ENCODE measurements at places on chromosomes 3 and 15.

DNA sequence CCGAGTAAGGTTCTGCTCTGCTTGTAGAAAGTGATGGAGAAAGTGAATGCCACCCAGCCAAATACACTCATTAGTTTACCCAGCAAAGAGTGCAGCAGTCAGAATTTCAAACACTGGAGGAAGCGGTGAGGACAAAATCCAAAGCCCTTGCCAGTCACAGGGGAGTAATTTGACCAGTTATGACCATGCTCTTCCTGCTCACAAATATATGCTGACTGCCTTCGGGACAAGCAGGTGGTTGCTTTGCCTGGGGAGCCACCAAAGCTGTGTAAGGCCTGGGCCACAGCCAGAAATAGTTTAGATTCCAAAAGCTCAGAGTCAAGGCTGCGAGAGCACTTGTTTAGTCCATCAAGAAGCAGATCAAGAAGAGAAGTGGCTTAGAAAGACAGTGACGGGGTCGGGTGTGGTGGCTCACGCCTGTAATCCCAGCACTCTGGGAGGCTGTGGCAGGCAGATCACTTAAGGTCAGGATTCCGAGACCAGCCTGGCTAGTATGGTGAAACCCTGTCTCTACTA lies 51.0 kb upstream of the ATP13A3 start:
- DNase-seq = no peak

GRCh38 chr15:96622714-96623113 lies 292.2 kb downstream of the NR2F2 start:
- no peak for DNase-seq

DNA sequence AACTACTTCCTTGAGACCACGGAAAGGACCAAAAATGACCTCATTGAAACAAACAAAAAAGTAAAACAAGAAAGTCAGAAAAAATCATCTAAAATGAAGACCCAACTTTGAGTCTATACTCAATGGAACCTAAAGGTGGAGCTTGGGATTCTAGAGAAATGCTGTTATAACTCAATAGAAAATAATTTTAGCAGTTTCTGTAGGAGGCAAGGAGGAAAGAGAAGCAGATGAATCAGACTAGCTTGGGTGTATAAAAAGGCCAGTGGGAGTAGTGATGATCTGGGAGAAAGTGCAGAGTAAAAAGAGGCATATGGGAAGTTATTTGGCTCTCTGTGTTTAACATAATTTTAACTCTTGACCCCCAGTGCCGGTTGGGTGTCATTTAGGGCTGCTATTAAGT lies 94.4 kb downstream of the TMCO5A start:
- DNase-seq = no peak

DNA sequence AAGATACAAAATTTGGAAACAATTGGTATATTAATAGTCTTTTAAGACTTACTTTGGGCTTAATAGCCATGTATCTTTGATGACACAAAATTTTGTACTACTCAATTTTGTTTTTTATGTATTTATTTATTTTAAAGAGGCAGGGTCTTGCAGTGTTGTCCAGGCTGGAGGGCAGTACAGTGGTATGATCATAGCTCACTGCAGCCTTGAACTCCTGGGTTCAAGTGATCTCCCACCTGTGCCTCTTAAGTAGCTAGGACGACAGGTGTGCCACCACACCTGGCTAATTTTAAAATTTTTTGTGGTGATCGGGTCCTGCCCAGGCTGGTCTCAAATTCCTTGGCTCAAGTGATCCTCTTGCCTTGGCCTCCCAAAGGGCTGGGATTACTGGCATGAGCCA lies 6.5 kb downstream of the SPRED1 start:
- no peak for DNase-seq

DNA sequence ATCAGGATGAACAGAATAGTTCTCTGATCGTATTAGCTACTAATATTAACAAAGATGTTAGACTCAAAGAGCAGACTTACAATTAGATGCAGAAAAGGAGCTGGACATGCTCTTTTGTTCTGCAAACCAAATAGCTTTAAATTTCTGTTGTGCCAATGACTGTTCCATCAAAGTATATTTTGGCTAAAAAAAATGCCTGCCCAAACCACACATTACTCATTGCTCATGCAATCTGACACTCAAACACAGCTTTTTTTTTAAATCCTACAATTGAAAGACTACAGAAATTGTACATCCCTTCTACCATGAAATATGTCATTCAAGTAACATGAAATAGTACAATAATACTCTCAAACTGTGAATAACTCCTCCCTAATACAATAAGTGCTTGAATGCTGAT lies 48.6 kb downstream of the SHOX2 start:
- DNase-seq = no peak

GRCh38 chr15:89495638-89496145 lies 691 bp downstream of the RHCG start:
- no peak for DNase-seq

DNA sequence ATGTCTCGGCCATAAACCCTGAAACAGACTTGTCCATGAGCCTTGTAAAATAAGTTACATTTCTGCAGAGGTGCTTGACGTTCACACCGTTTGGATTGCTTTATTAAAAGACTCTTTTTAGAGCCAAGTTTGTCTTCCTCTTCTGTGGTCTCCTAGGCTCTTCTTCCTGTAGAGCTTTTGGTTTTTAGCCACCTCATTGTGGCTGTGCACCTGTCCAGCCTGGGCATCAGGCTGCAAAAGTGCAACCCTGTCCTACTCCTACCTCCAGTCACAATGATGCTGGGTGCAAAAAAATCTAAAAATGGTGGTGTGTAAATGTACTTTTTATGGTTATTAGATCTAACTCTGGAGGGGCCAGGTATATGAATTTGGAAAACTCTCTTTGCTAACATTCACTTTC lies 2.8 kb upstream of the RIOX2 start:
- no peak for DNase-seq

GRCh38 chr15:93477188-93477587 lies 388.2 kb upstream of the RGMA start:
- no peak for DNase-seq

DNA sequence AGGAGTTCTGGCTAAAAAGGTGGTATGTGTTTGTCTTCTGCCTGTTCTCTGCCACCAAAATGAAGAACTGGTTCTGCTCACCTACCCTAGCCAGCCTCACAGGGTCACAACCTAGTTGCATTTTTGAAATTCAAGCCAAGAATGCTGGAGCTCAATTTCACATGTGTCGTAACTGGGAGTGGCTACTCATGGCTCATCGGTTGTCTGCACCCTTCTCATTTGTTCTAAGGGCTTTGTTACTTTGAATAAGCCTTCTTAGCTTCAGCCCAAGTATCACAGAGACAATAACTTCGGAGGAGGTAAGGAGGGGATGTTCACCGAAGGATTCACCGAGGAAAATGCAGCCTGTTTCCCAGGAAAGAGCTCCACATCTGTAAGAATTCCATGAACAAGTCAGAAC lies 134.3 kb upstream of the RARB start:
- no peak for DNase-seq

DNA sequence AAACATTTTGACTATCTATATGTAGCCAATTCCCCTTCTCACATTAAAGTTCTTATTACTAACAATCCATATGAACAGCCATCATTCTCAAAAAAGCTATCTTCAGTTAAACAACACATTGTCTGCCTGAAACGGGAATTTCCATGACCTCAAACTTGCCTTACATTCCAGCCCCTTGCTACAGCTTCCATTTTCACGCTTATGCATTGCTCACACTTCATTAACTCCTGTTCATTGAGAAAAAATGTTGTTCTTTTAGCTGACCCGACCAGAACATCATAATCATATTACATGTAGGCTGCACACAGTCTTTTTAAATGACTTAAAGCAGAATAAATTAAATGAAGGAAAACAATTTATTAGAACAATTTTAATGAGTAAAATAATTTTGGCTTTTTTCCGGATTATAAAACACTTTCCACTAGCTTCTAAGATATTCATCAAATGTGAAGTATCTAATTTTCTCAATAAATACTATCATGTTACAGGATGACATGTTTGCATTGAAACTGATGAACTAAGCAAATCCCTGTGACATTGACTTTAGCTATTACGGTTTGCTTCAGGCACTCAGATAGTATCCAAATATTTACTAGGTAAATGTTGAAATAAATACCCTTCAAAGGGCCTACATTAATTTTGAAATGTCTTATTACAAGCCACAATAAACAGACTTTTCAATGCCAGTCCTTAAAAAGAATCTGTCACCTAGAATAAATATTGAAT lies 49.9 kb downstream of the P3H2 start:
- no peak for DNase-seq

- DNase-seq = peak; percentile 23
Measured at GRCh38 chr3:10420745-10421475, 84.5 kb downstream of the ATP2B2 start.

- no peak for DNase-seq
Measured at GRCh38 chr3:42302924-42303634, 37.1 kb upstream of the CCK start.

DNA sequence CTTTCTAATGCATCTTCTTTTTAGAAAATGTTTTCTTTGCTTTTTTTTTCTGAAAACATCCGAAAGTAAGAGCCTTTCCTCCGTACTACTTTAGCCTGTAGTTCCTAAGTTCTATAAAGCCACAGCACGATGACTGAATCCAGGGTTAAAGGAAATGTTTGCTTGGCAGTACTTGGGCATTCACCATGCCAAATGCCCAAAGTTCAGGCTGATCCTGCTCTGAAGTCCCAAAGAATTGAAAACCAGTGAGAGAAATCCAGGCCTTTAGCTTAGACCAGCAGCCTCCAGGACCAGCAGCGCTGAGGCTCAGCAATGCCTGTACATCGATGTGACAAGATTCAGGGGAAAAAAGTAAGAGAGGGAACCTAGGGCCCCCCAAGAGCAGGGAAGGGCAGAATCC lies 35.1 kb downstream of the CCK start:
- no peak for DNase-seq

- DNase-seq = no peak
Measured at GRCh38 chr15:37520026-37520425, 414.4 kb upstream of the TMCO5A start.

DNA sequence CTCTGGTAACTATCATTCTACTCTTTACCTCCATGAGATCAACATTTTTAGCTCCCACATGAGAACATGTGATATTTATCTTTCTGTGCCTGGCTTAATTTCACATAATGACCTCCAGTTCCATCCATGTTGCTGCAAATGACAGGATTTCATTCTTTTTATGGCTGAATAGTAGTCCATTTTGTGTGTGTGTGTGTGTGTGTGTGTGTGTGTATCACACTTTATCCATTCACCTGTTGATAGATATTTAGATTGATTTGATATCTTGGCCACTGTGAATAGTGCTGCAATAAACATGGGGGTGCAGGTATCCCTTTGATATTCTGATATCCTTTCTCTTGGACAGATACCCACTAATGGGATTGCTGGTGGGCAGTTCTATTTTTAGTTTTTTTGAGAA lies 18.3 kb downstream of the DLG1 start:
- no peak for DNase-seq

- no peak for DNase-seq
Measured at GRCh38 chr3:71600646-71601288, 17.2 kb upstream of the FOXP1 start.

DNA sequence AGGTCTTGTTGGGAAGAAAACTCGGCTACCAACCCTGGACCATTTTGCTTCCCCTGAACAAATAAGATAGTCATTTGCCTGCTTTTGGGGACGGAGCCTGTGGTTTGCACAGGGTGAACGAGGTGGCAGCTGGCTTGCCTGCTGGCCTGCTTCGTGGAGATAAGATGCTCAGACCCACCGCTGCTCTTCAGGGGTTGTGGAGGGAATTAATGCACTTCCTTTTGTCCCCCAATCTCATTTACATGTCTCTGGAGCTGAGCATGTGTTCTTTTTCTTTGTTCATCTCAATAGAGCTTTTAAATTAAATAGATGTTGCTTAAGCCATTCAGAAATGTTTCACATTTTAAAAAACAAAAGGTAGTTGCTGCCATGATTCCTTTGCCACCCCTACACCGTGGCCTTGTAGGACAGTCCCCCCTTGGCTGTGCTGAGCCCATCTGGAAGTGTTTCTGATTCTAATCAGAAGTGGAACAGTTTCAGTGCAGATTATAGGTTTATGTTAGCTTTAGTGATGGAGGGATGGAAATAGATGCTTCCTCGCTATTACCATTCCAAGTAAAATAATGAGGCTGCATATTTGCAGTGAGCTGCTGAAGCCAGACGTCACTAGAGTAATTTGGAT lies 25.6 kb downstream of the APBA2 start:
- DNase-seq = no peak

- no peak for DNase-seq
Measured at GRCh38 chr3:20141851-20142250, 44.2 kb downstream of the SGO1 start.

DNA sequence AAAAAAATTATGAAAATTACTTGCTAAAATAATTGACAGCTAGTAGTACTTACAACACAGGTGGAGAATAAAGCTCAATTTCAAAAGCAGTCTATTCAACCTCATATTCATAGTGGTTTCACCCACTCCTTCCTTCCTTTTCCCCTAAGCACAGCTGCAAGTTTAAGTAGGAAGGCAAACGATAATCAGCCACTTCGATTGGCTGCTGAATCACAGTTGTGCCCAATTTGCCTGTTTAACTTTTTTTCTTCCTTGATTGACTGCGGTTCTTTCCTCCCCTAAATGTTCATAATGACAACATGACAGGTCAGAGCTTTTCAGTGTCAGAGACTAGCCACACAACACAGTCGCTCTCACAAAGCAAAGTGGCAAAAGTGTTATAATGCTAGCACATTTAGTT lies 468.0 kb upstream of the GBE1 start:
- DNase-seq = no peak

DNA sequence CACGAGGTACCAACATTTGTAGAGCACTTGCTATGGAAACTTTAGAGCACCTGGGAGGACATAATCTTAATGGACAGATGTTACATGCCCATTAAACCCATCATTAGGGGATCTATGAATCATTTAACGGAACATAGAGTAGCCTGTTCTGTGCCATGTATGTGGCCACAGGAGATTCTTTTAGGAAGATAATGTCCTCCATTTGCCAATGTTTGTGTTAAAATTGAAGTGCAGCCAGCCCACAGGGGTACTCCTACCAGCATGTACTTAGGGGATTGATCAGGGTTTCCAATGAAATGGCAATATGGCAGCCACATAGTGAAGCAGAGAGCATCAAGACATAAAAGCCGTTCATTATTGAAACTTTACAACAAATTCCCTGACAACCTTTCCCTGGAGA lies 70.7 kb downstream of the TNIK start:
- DNase-seq = no peak
